NCI-H524 (cell line): ENCODE measurements at places on chromosomes 3 and 15.

DNA sequence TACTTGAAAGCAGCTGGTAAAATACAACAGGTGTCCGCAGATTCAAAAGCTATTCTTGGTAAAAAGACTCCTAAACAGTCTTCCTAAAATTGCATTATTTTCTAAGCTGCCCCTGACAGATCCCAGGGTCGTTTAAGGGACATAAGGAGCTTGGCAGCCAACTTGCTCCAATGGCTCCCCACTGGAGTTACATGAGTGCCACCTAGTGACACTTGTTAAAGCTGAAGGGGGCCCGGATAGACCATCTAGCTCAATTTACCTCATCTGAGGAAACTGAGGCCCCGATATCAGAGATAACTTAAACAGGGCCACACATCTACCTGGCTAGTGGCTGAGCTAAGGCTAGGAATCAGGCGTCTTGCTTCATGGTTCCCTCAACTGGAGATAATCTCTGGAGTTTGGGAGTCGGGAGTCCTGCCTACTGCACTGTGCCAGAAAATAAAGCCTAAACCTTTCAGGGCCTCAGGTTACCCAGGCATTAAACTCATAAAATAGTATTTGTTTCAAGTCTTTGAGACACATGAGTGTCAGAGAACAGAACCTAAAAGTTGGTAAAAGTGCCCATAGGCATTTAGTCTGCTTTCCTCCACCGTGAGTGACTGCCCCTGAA, 6.5 kb upstream of the TBC1D23 start:
- peak; percentile 76 for DNase-seq

GRCh38 chr3:42289026-42289425, 23.0 kb upstream of the CCK start:
- DNase-seq = no peak

- no peak for DNase-seq
These were observed 45.0 kb downstream of the RFTN1 start for GRCh38 chr3:16468336-16469098.

DNA sequence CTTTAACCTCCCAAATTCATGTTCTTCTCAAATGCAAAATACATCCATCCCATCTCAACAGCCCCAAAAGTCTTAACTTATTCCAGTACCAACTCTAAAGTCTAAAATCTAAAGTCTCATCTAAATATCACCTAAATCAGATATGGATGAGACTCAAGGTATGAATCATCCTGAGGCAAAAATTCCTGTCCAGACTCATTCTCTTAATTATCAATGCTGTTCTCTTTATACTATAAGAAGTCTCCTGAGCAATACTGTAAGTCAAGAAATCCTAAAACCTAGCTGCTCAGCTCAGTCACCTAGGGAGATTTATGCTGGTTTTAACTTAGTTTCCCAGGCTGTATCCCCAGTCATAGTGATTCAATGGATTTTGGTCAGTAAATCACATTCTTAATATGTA, 11.1 kb downstream of the RAD18 start:
- no peak for DNase-seq

DNA sequence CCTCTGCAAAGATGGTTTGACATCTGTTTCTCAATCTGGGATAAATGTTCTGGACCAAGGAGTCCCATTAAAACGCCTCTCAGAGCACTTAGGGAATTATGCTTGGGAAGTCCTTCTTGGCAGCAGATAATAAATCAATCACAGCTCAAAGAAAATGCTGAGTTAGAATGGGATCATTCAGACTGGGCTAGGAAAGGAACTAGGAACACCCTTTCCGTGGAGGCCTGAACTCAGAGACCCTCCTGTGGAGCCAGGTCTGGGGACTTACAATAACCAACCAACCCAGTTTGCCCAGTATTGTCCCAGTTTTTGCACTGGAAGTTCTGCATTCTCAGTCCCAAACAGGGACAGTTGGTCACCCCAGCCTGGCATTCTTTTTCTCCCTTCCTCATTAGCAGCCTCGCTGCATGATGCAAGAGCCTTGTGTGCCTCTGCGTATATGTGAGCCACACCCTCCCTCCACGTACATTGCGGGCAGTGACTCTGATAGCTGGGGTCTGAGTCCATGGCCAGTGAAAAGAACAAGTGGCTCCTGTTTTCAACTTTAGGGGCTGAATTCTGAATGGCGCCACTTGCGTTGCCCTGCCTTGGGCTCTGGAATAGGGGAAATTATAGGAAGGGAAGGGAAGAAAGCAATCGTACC, 88.7 kb downstream of the SEMA5B start:
- DNase-seq = no peak

- peak; percentile 40 for DNase-seq
These were observed 74.1 kb downstream of the TRAK1 start for GRCh38 chr3:42165211-42165610.

GRCh38 chr15:99930696-99931095, 197.5 kb upstream of the LYSMD4 start:
- DNase-seq = no peak

- DNase-seq = no peak
These were observed 106.3 kb downstream of the ETFA start for GRCh38 chr15:76204916-76205460.

DNA sequence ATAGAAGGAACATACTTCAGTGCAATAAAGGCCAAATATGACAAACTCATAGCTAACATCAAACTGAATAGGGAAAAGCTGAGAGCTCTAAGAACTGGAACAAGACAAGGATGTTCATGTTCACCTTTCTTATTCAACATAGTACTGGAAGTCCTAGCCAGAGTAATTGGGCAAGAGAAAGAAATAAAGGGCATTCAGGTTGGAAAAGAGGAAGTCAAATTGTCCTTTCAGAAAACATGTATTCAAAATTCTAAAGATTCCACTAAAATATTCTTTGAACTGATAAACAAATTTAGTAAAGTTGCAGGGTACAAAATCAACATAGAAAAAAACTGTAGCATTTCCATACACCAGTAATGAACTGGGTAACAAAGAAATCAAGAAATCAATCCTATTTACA, 12.2 kb upstream of the ZNF197 start:
- no peak for DNase-seq

DNA sequence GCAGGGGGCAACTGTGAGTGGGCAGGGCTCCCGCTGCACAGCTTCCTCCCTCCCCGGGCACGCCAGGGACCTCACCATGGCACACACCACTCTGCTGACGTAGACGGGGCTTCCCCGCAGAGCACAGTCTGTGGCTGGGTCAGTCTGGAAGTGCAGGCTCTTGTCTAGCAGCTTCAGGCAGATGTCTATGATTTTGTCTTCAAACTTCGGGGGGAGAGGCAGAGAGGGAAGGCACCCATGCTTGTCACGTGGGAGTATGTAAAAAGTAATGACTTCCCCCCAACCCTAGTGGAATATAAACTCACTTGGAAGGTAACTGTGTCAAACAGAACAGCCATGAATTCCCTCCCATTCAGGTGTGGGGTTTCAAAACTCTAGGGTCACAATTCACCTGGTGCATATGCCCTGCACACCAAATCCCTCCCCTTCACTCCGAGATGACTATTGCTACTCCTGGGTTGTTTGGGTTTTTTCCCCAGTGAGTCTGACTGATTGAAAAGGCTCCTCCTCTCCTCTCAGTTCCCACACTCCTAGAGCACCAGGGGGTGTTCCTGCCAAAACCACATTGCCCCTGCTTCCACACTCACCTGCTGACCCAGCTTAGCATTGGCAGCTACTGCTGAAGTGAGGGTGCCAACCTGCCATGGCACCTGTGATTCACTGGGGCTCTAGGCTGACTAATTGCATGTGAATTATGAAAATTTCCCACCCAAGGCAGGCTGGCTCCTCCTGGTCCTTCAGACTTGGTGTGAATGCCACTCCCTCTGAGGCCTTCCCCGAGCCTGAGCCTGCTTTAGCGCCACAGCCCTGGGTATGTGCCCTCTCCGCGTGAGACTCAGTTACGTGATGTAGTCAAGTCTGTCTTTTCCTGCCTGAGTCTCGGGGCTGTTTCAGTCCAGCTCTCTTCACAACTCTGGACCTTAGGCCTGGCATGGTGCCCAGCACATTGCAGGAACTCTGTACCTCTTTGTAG, 13.0 kb downstream of the TGM5 start:
- no peak for DNase-seq

GRCh38 chr3:45443459-45443858, 55.1 kb downstream of the LARS2 start:
- no peak for DNase-seq
